MM.1S (cell line): ENCODE measurements at places on chromosomes 7 and 10.

GRCh38 chr10:68900427-68901104 is 549 bp upstream of the DDX50 start:
- no peak for DNase-seq

- DNase-seq = no peak
These were observed 114.6 kb downstream of the WDR37 start for GRCh38 chr10:1170867-1171180.

DNA sequence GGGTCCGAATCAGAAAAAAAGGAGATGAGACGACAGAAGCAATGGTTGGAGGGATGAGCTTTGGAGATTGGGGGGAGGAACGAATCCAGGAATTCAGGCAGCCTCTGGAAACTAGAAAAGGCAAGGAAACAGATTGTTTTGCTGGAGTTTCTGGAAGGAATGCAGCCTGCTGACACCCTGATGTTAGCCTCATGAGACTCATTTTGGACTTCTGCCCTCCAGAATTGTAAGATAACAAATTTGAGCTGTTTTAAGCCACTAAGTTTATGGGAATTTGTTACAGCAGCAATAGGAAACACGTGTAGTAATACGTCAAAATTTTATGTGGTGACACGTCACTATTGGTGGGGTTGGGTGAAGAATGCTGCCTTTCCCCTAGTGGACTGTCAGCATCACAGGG is 25.6 kb upstream of the NPS start:
- DNase-seq = no peak

GRCh38 chr10:47319784-47320183 is 2.5 kb upstream of the GDF2 start:
- DNase-seq = no peak

DNA sequence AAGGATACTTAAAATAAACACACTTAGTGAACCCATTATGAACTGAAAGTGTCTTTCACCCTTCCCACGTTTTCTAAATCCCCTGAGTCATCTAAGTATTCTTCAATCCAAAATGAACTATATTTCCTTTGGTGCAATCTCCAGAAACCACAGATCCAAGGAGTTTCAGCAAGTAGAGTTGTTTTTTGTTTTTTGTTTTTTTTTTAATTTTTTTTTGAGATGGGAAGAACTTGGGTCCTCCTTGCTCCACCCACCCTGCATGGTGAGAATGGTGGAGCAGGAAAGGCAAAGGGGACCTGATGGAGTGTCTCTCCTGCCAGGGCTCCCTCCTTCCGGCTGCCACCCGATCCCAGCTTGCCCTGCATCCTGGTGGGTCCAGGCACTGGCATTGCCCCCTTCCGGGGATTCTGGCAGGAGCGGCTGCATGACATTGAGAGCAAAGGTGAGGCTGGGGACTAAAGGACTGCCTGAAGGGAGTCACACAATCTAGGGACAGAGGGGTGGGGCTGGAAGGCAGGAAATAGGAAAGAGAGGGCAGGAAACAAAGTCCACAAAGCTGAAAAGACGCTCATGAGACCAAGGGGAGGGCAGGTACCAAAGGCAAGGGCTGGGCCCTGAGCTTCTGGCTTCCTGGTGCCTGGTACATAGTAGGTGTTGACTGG is 12.1 kb downstream of the ATG9B start:
- no peak for DNase-seq
